COLO829 (cell line): ENCODE measurements at places on chromosomes 1 and 21.

GRCh38 chr1:167707942-167708341 lies 13.8 kb upstream of the MPZL1 start:
- no peak for DNase-seq

GRCh38 chr1:17213148-17213781 lies 8.3 kb downstream of the PADI1 start:
- no peak for DNase-seq

- no peak for DNase-seq
These were observed 27.2 kb downstream of the RGS1 start for GRCh38 chr1:192602757-192603156.

- DNase-seq = no peak
These were observed 1.3 kb downstream of the ACOT11 start for GRCh38 chr1:54549181-54549924.

DNA sequence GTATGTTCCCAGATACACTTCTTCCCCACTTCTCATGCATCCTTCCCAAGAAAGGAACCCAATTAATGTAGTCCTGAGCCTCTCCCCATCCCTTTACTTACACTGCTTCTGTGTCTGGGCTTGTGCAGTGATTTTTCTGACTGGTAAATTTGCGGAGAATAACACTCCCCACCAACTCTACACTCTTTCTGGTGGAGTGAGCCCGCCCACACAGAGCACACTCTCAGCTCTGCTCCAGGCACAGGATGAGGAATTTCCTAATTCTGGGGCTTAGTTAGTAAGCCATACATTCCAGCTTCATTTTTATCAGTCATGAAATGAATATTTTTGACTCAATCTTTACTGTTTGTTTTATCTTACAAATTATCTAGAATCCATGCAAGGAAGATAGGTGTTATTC lies 38.6 kb downstream of the FMO4 start:
- DNase-seq = no peak

DNA sequence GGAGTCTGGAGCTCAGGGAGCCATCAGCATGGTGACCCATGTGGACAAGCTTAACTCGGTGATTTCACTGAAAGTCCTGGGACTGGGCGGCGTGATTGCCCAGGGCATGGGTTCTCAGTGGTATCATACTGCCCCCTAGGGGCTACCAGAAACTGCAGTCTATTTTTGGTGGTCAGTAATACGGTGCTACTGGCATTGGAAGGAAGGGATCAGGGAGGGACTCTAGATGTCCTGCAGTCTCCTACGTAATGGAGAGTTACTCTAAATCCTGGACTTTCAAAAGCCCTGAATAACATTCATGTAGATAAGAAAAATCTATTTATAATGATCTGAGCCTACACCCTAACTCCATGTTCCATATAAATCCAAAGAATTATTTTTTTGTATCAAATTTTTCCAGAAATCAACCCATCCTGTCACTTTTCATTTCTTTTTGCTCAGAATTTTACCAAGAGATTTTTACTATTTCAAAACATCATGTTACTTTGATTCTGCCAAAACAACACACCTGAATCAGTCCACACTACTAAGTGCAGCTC lies 37.3 kb downstream of the PABPC4 start:
- DNase-seq = peak; percentile 68

DNA sequence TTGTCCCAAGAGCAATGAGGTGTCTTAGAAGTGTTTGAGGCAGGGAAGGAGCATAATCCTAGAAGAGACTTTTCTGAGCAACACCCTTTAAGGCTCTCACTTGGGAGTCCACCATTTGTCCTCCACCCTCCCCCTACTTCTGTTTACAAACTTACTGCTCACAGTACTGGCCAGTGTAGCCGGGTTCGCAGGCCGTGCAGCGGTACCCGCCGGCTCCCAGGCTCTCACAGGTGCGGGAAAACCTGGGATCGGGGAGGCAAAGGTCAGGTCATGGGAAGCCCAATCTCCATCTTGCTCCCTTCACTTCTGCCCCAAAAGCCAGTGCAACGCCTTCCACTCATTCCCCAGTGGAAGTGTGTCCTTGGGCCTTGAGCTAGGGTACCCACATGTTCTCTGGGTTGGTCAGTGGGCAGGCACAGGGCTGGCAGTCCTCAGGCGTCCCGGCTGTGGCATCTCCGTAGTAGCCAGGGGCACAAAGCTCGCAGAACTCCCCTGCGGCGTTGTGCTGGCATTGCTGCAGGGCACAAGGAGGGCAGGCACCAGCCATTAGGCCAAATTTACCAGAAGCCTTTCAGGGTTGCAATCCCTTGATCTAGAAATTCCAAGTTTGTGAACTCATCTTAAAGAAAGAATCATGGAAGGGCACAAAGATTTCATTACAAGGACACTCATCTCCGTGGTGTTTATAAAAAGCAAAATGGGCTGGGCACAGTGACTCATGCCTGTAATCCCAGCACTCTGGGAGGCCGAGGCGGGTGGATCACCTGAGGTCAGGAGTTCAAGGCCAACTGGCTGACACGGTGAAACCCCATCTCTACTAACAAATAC lies 49.8 kb downstream of the LDLRAD2 start:
- DNase-seq = peak; percentile 17

GRCh38 chr1:65009724-65010420 lies 43.5 kb upstream of the JAK1 start:
- DNase-seq = no peak

GRCh38 chr1:113557187-113557586 lies 166.9 kb downstream of the MAGI3 start:
- no peak for DNase-seq

DNA sequence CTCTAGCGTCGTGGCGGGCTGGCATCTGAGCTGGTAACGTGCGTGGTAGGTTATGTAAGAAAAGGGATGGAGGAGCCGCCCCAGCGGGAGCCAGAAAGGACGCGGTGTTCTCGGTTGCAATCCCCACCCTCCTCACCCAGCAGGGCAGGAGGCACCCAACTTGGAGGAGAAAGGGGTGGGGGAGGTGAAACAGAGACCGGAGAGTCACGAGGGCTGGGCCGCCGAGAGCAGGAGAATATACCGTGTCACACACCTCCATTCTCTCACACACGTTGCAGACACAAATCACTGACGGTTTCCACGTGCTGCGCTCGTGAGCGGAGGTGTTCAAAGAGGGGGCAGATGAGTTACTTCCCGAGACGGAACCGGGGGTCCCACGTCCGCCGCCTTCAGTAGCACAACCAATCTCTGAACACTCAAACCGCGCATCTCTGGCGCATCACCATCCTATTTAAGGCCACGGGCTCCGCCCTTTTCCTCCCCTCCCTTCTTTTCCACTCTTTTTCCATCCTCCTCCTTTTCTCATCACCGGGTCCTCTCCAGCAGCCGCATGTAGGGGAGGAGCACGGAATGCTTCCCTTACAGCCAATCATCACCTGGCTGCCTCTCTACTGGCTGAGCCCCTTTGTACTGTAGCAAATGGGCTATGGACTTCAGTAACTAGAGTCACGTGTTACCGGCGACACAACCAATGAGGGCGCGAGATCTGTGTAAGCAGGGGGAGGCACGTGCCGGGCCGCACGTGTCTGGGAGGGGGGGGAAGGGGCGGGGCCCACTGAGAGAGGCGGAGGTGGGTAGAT lies at the start of gene CIART:
Gene CIART (plus strand): TSS at position 797 of the 800 bp plus-strand sequence. CDS start 714 bp downstream, outside the sequence.
- DNase-seq = peak; percentile 96

DNA sequence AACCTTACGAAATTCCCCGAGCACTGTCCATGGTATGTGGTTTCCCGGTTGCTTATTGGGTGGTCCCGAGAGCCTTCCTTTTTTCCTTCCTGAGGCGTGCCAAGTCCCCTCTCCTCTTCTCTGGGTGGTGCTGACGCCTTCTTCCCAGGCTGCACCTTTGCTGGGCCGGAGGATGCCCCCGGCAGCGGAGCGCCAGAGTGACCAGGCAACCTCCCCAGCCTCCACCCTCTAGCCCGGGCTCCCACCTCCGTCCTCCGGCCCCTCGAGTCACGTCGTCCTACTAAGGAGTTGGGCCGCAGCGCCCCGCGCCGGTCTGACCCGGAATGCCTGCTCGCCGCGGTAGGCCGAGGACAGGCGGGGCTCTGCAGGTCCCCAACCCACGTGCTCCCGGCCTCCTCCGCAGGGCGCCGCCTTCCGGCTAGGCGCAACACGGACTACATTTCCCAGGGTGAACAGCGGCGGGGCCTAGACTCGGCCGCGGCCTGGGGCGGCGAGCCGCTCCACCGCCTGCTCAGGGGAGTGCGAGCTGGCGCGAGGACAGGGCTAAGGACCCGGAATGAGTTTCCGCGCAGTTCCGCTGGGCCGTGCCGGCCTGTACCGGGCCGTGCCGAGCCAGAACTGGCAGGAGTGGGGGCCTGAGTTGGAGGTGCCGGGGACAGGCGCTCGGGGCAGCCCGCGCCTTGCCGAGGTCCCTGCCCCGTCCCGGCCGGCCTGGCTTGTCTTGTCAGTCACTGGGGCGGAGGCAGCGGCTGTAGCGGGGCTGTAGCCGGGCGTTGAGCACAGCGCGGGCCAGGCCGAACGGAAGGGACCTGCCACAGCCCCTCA lies at the start of gene IPO13:
Gene IPO13 (plus strand): TSS at position 715 of the 825 bp plus-strand sequence. CDS start 651 bp downstream, outside the sequence.
- DNase-seq = peak; percentile 94

- DNase-seq = no peak
These were observed 9.1 kb upstream of the LUZP1 start for GRCh38 chr1:23177438-23178380.

DNA sequence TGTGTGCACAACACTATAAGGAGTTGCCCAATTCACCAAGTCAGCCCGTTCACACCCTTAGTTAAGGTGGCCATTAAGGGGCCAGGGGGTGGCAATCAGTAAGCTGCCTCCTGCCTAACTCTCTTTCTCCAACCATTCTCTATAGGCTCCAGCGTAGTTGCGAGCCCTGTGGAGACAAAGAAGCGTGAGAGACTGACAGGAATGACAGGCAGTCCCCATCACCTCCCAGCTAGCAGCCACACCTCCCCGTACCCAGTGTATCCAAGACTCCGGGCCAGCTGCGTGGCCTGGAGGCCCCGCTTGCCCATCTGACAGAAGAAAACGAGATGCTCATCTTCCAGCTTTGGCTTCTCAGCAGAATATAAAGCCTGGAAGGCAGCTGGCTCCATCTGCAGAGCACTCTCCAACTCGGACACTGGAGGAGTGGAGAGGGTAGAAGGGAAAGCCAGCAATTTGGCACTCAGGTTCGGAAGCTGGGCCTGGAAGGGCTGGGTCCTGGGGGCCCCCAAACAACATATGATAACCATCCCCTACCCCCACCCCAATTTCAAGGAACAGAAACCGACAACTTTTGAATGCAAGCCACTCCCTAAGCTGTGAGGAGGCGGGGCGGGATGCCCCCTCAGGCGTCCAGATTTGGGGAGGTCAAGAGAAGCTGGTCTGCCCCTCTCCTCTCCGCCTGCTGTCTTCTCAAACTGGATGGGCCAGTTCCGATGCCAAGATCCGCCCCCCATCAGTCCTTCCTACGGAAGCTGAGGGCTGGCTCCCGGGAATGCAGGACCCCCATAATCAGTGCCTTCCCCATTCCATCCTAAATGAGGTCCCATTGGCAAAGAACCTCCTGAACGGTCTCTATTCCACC lies 872 bp downstream of the TSTD1 start:
- DNase-seq = no peak

- no peak for DNase-seq
These were observed 191.9 kb downstream of the RERE start for GRCh38 chr1:8625491-8625890.

- no peak for DNase-seq
These were observed 111.3 kb downstream of the C1orf21 start for GRCh38 chr1:184497959-184498723.

DNA sequence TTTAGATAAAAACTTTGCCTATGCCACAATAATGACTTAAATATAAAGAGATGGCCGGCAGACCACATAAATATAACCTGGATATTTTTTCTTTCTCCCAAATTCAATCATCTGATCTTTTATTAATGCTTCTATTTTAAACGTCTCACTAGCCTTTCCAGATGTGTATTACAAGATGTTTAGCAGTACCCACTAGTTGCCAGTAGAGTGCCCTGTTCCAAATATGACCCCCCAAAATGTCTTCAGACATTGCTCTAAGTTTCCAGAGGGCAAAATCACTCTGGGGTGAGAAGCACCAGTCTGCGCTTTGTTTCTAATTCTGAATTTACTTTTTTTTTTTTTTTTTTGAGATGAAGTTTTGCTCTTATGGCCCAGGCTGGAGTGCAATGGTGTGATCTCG lies 268.1 kb downstream of the GRIK1 start:
- DNase-seq = no peak

DNA sequence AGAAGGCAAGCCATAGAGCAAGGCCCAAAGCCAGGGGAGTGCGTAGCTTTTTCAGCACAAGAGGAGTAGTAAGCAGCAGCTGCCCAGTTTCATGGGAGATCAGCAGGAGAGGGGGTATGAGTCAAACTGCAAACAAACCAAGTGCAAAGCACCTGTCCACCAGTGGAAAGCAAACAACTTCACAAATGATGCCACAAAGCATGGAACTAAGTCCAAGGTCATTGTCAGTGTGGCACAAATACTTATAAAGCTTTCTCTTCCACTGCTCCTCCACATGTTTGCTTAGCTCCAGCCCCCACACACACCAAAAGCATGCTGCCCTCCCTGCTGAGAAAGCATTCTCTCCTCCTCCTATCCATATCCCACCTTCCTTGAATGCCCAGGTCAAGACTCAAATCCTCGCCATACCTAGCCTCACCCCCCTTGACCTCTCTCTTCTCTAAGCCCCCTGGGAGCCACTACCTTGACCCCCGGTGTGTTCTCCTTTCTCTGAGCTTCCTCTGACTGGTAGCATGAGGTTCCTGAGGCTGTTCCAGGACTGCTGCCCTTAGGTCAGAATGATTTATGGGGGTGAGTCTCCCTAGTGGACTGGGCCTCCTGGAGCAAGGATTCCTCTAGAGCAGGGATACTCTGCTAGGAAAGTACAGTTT lies 70.4 kb downstream of the DMAP1 start:
- no peak for DNase-seq

DNA sequence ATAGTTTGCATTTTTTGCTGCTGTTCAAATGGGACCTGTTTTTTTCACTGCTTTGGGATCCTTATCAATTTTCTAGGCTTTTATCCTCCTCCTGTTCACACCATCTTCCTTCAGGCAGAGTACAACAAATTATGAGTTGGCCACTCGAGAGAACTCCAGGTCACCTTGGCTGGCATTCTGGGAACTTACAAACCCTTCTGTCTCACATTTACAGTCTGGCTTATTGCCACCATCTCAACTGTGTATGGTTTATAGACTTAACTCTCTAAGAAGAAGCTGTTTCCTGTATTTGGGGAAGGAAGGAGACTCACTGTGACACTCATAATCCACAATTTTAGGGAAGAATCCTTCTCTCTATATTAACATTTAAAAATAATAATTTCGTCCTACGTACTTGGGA lies 5.4 kb upstream of the ZNF691 start:
- DNase-seq = no peak

DNA sequence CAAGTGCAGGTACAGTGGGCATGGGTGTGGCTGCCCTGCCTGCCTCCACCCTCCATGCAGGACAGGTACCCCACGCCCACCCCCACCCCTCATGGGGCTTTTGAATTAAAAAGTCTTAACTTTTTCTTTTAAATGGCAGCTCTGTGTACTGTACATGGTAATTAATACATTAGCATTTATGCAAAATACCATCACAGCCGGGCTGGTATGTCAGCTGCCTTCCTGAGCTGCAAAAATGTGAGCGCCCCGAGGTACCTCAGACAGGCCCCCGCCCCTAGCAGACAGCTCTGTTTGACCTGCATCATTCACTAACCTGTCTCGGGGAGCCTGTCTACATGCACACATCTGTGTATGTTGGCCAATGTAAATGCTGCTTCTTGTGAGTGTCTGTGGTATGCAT lies 42.2 kb upstream of the POU3F1 start:
- DNase-seq = no peak
